Stimulated activated CD8-positive, alpha-beta memory T cell treated with anti-CD3 and anti-CD28 coated beads, Interleukin-4, amount 100 ng/mL, for 4 hours (primary cell): ENCODE measurements at places on chromosomes 6 and 20.

- no peak for DNase-seq
Observed at GRCh38 chr6:131519670-131520436, 53.2 kb upstream of the ARG1 start.

GRCh38 chr20:49490689-49491088, 8.2 kb upstream of the KCNB1 start:
- DNase-seq = no peak

DNA sequence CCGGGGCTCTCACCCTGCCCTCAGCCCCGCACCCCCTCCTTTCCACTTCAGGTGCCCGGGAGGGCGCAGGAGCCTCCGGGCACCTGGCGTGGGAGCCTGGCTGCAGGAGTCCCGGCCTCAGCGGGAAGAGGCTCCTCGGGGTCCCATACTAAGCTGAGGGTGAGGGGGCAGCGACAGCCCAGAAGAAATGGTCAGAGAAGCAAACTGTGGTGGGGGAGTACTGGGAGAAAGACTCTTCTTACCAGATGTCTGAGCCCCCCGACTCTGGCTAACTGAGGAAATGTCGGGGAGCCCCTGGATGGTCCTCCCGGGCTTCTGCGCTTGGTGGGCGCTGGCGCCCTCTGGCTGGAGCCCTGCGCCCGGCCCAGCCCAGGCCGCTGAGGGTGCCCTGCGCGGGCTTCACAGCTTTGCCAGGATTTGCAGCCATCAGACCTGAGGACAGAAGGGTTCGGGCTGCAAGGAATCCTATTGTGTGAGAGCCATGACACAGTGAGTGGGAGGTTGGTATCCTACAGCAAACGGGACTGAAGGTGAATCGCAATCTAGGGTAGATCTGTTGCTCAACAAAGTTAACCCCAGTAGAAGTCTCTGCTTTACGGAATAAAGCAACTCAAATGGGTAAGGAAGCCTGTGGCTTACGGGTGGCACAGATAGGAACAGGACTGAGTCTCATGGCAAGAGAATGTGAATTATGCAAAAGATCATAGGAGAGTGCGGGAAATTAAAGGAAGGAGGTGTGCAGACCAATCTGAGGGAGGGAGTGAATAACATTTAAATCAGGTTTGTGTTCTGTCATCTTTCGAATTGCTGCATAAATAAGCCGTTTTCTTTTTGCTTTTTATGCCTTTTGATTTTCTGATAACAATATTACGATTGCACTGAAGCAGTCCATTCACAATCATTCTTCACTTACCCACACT, 639 bp upstream of the RCAN2 start:
- DNase-seq = no peak

DNA sequence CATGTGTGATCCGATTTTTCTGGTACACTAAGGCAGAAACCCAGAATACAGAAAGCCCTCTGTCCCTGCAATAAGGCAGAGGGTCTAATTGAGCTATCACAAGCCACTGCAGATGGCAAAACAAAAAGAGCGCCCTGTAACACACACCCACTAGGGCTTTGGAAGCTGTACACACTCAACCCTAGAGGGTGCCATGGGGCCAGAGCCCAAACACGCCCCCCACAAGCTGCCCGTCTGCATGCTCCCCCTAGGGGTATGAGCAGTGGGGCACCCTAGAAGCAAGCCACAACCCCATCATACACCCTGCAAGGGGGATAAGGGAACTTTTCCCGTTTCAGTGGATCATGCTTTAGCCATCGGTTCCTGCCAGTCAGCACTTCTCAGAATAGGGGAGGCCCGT, 62.2 kb upstream of the PDE10A start:
- no peak for DNase-seq

GRCh38 chr20:53599910-53600632, 6.4 kb upstream of the ZNF217 start:
- DNase-seq = no peak

DNA sequence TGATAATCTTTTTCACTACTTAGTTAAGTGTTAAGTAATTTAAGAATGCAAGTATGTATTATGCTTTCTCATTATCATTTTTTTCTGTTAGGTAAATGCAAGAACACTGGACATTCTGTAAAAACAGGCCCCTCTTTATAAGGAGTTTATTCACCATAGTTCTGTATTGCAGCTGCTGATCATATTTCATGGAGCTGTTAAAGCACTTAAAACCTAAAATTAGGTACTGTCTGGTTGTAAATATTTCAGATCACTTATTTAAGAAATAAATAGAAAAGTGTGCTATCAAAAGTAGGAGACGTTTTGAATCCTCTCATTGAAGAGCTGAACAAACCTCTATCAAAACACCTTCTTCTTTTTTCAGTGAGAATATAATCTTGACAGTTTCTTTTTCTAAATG, 3.9 kb downstream of the EYA4 start:
- no peak for DNase-seq

GRCh38 chr6:66985816-66986215, 1278.8 kb upstream of the EYS start:
- DNase-seq = no peak

DNA sequence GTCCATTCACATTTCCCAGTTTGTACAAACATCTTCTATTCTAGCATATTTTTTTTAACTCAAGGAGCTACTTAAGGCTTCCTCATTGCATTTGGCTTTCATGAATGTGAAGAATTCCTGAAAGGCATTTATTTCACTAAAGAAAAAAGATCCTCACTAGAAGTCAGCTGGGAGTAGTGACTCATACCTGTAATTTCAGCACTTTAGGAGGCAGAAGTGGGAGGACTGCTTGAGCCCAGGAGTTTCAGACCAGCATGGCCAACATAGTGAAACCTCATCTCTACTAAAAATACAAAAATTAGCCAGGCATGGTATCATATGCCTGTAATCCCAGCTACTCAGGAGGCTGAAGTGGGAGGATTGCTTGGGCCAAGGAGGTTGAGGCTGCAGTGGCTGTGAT, 30.9 kb upstream of the XRN2 start:
- DNase-seq = no peak
